ENCODE measurements at places on chromosomes 6 and 20.
A peak's percentile ranks its signal among the peaks of the same experiment; 100 is the strongest.

- no peak for DNase-seq
These were observed 99.9 kb downstream of the L3MBTL3 start for GRCh38 chr6:130118236-130118635.

GRCh38 chr6:33641144-33641543, 20.0 kb downstream of the ITPR3 start:
- no peak for DNase-seq

DNA sequence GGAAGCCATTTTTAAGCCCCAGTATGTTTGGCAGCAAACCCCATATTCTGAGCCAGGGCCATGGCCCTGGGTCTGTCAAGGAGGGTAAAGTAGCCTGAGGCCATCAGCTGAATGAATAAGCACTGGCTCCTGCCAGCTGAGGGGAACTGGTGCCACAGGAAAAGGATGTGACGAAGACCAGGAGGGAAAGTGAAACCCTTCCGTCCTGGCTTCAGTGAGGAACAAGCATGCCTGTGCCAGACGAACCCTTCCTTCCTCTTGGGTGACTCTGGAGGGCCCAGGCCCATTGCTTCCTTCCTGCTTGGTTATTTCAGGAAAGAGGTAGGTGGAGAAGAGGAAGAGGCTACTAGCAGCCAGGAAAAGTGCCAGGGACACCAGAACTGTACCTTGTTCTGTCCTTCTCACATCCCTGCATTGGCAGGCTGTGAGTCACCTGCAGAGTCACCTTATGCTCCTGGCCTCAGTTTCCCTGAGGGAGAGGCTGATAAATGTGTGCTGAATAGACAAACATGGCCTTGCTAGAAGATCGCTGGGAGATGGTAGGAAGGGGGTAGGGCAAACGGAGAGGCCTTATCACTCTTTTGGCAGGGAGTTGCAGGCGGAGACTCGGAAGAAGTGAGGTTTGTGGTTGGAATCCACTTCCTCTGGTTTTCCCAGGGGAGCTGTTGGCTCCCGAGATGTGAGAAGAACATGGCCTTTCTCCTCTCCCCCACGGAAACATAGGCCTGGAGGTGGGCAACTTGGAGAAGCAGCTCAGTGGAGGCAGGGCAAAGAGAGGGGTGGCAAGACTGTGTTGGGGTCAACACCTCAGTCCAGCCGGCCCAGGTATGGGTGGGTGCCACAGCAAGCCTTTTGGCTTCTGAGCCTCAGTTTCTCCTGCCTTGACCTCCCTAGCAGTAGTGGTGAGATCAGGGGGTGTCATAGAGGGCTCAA, 37.4 kb downstream of the COX4I2 start:
- peak; percentile 25 for DNase-seq

- no peak for DNase-seq
These were observed 17.7 kb upstream of the BCLAF1 start for GRCh38 chr6:136307351-136307750.

GRCh38 chr6:119090256-119090655, 11.8 kb upstream of the FAM184A start:
- no peak for DNase-seq

- DNase-seq, result no peak
These were observed 10.6 kb downstream of the PYGB start for GRCh38 chr20:25258476-25258805.

DNA sequence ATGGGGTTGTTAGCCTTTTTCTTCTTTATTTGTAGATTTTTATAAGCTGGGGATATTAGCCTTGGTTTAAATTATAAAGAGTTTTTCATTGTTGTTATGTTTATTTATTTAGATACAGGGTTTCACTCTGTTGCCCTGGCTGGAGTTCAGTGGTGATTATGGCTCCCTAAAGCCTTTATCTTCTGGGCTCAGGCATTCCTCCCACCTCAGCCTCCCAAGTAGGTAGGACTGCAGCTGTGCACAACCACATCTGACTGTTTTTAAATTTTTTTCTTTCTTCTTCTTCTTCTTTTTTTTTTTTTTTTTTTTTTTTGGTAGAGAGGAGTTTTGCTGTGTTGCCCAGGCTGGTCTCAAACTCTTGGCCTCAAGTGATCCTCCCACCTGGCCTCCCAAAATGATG, 80.9 kb downstream of the UBE3D start:
- no peak for DNase-seq

GRCh38 chr20:10319855-10320254, 101.2 kb downstream of the SNAP25 start:
- no peak for DNase-seq

GRCh38 chr6:159450815-159451465, 242.1 kb downstream of the SOD2 start:
- DNase-seq, result no peak

Measured in stimulated activated CD4-positive, alpha-beta T cell treated with anti-CD3 and anti-CD28 coated beads, TNF-alpha, amount 100 ng/mL, for 1 hour (primary cell).